ENCODE measurements at places on chromosomes 5 and 9. TPM values are rescaled to one million over a fixed set of nuclear protein-coding genes. Genes with fewer than 3 reads are reported as not detected.
A peak's percentile ranks its signal among the peaks of the same experiment; 100 is the strongest.

IGFBPL1 gene
- total RNA-seq: not detected

TMC1 gene
- not detected for total RNA-seq

DAB2IP gene
- not detected for total RNA-seq

TBCA gene
- 91.6 TPM for total RNA-seq

DNA sequence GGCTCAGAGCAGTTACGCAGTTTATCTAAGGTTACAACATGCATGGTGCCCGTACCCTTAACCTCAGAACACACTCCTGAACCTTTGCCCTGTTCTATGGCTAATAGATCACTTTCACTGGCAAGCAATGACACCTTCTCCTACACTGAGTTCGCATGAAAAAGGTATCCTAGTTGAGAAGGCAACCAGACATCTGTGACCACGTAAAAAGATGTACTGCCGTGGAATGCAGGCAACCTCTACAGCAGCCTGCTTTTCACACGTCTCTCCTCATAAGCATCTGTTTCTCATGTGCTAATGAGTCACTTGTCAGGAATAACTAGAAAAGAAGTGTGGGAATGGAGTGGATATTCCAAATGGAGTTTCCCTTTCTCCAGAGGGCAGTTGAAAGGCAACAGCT is 71.4 kb downstream of the FBXO38 start:
- peaks cover 8% of the 10 kb centered on the region for H3K36me3 ChIP-seq
- no peak overlapping the region for H3K27ac ChIP-seq
- peaks cover 2% of the 10 kb centered on the region for H3K4me1 ChIP-seq

- peaks cover 5% of the 10 kb centered on the region for H3K27me3 ChIP-seq
- H3K27ac ChIP-seq: no peak overlapping the region
- DNase-seq: no peak
- no peak overlapping the region for H3K4me3 ChIP-seq
- peaks cover 2% of the 10 kb centered on the region for H3K4me1 ChIP-seq
- no peaks in the 10 kb centered on the region for H3K36me3 ChIP-seq
These were observed 51.1 kb downstream of the CCDC192 start for GRCh38 chr5:127754259-127754658.

DNA sequence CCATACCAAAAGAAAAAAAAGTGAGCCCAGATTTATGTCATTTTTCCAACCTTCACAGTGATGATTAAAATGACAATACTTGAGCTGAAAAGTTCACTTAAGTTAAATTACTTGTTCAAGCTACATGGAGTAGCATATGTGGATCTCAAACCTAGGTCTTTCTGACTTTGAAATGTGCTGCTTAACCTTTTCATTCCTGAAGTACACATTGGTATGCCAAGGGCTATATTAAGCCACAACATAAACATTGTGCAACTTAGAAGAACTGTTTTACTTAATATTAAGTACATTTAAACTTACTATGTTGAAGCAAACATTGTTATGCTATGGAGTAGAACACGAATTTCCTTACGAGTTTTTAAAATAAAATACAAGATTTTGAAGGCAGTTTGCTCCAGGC is 105.0 kb downstream of the GIN1 start:
- no peaks in the 10 kb centered on the region for H3K4me1 ChIP-seq
- no peaks in the 10 kb centered on the region for H3K27me3 ChIP-seq
- peaks cover 2% of the 10 kb centered on the region for H3K36me3 ChIP-seq
- no peak overlapping the region for H3K27ac ChIP-seq

DNA sequence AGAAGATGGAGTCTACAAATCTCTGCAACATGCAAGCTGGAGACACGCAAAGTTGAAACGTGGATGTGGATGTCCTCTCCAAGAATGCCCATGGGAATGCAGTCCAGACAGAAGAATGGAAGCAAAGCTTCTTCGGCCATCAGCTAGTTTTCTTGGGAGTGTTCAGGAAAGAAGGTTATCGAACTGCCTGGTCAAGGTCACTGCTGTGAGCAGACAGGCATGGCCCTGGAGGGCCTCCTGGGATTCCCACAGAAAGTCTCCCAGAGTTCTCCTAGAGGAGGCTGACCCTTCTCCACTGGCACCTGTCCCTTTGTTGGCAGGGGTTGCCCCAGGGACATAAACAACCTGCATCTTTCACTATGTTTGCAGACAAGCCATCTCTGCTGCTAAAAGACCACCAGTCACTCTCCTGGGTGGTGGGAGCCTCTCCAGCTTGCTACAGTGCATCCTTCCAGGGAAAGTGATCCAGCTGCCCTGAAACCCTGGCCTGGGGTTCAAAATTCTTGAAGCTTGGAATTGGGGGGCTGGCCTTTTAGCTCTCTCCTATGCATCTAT is 265.8 kb downstream of the SYK start:
- no peak for DNase-seq
- peaks cover 15% of the 10 kb centered on the region for H3K27me3 ChIP-seq
- H3K4me1 ChIP-seq: peaks cover 8% of the 10 kb centered on the region
- H3K27ac ChIP-seq: no peak overlapping the region
- no peaks in the 10 kb centered on the region for H3K36me3 ChIP-seq

- no peaks in the 10 kb centered on the region for H3K4me1 ChIP-seq
- H3K27me3 ChIP-seq: no peaks in the 10 kb centered on the region
- no peak for DNase-seq
These were observed 479.4 kb downstream of the CDK5RAP2 start for GRCh38 chr9:120100595-120100994.

- H3K27me3 ChIP-seq: no peaks in the 10 kb centered on the region
- no peaks in the 10 kb centered on the region for H3K36me3 ChIP-seq
- H3K27ac ChIP-seq: peak overlapping the region; percentile 79
- no peak overlapping the region for H3K4me3 ChIP-seq
These were observed 19.3 kb downstream of the MOCS2 start for GRCh38 chr5:53090229-53090628.

Data from T-helper 17 cell (primary cell).